ENCODE measurements at places on chromosomes 6 and 20.

GRCh38 chr6:74735304-74735703 is 470.5 kb downstream of the COL12A1 start:
- no peak for DNase-seq

DNA sequence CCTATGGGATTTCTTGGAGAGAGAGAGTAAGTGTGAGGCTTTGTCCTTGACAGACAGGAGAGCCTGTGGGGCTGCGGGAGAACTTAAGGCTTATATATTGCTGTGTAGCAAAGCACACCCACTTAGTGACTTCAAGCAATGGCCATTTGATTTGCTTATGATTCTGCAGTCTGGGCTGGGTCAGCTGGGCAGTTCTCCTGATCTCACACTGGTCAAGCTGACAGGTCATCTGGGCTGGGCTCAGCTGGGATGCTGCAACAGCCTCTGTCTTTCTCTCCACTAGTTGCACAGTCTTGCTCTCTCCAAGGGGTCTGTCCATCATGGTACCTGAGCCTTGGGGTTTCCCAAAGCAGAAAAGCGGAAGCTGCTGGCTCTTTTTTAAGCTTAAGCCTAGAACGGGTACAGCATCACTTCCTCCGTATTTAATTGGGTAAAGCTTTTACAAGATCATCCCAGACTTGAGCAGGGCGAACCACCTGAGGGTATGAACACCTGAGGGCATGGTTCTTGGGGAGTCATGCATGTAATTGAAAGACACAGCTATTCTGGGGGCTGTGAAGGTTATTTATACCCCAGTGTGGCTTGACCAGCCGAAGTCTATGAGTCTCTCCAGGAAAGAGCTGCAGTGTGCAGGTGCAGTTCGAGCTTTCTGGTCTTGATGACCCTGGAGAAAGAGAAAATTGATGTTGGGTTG is 13.3 kb upstream of the GGTLC1 start:
- no peak for DNase-seq

- DNase-seq, result peak; percentile 25
These were observed 125.8 kb downstream of the MCHR2 start for GRCh38 chr6:99868074-99868702.

- DNase-seq, result peak; percentile 13
These were observed 26.0 kb downstream of the PTGIS start for GRCh38 chr20:49541733-49542513.

- no peak for DNase-seq
These were observed 43.6 kb upstream of the SLC32A1 start for GRCh38 chr20:38680500-38681306.

DNA sequence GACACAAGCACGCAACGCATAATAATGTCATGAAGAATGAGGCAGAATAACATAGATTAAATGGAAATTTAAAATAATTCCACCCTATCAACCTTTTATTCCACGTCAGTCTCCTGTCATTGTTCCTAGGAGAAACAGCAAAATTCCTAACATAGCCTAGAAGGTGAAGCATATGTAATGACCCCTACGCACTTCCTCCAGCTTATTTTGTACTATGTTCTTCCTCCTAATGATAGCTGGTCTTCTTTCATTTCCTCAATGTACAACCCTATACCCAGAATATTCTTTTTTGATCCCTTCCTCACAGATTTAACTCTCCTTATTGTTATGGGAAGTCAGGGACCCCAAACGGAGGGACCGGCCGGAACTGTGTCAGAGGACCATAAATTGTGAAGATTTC is 122.0 kb upstream of the CARMIL1 start:
- no peak for DNase-seq

GRCh38 chr20:50303573-50304500 is 113.2 kb downstream of the CEBPB start:
- no peak for DNase-seq

DNA sequence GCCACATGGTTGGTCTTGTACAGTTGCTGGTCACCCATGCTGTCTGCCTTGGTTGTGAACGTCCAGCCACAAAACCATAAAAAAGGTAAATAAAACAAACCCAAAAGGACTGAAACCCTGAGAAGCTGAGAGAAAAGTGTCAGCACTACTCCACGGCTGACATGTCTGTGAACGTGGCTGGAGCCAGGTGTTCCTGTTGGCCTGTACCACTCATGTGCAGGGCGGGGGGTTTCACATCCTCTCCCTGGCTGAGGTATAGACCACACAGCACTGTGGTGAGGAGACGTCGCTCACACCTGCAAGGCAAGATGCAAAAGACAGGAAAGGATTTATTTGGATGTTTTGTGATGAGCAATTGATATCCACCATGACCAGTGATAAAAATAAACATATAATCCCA is 51.9 kb upstream of the MRPS10 start:
- DNase-seq, result no peak

DNA sequence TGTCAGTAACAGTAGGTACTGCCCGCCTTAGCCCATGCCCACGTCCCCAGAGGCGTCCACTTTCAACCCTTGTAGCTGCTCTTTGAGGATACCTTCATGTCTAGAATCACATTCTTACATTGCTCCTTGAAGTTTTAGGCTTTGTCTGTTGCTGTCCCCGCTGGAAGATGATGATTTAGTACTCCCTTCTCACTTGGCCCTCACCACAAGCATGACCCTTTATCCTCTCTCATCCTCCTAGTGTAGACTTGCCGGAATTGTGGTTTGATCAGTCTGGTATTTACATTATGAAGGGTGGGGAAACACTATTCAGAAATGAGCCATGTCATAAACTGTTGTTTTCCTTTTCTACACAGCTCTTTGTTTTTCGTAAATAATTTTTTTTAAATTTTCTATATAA is 87.4 kb downstream of the ARID1B start:
- DNase-seq, result no peak

GRCh38 chr6:159008656-159009288 is 8.8 kb upstream of the RSPH3 start:
- DNase-seq, result no peak

GRCh38 chr6:69022993-69023392 is 387.9 kb downstream of the ADGRB3 start:
- DNase-seq, result no peak

GRCh38 chr6:125793280-125793679 is 2.5 kb downstream of the NCOA7 start:
- no peak for DNase-seq

- DNase-seq, result no peak
These were observed 95.6 kb upstream of the RALGAPA2 start for GRCh38 chr20:20808016-20808415.

GRCh38 chr6:158278004-158278403 is 34.3 kb upstream of the TULP4 start:
- DNase-seq, result no peak

GRCh38 chr6:150925976-150926375 is 60.5 kb downstream of the MTHFD1L start:
- no peak for DNase-seq

- DNase-seq, result no peak
These were observed 77.1 kb downstream of the CBFA2T2 start for GRCh38 chr20:33566781-33567603.

- DNase-seq, result no peak
These were observed 72.4 kb upstream of the SYNJ2 start for GRCh38 chr6:157909282-157909664.

- no peak for DNase-seq
These were observed 77.6 kb upstream of the MOCS1 start for GRCh38 chr6:40011844-40012243.

- DNase-seq, result no peak
These were observed 150.3 kb downstream of the MBOAT1 start for GRCh38 chr6:20061952-20062351.

DNA sequence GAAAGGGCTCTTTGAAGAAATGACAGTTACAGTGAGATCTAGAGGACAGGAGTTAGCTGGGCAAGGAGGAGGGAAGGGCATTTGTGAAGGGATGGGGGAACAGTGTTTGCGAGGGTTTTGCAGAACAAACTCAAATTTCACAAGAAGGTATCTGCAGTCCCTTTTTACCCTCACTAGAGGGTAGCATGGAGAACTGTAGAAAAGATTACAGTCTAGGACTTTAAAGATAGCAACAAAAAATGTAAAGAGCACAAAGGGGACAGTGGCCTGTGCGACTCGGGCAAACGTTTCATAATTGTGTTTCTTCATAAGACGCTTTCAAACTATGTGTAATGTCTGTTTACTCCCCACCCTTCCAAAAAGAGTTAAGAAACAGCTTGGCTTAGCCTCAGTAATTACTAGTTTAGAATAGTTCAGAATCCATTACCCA is 21.2 kb upstream of the ASXL1 start:
- DNase-seq, result no peak

- no peak for DNase-seq
These were observed 141.5 kb downstream of the KLHL32 start for GRCh38 chr6:97066056-97066455.

Measured in stimulated activated CD8-positive, alpha-beta memory T cell treated with anti-CD3 and anti-CD28 coated beads, Interleukin-2, amount 100 ng/mL, for 1 hour (primary cell).